Omental fat pad (tissue), 4 donors: ENCODE measurements at places on chromosomes 6 and 20.

GRCh38 chr6:43944908-43945767, 175.1 kb downstream of the VEGFA start:
- DNase-seq = no peak

DNA sequence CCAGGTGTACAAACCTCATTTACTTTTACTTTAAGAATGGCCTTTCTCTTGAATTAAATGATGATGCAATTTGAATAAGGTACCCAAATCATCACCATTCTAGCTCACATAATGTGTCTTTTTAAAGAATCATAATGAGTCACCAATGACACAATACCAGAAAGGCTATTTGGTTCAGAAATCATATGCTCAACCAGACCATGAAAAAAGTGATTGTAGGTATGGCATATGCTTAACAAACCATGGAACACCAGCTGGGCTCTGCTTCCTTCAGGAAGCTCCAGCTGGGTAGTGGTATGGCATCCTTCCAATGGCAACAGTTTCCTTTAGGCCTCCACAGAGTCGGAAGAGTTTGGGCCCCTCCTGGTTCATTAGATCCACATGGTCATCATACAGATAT, 128.2 kb downstream of the FRK start:
- no peak for DNase-seq

DNA sequence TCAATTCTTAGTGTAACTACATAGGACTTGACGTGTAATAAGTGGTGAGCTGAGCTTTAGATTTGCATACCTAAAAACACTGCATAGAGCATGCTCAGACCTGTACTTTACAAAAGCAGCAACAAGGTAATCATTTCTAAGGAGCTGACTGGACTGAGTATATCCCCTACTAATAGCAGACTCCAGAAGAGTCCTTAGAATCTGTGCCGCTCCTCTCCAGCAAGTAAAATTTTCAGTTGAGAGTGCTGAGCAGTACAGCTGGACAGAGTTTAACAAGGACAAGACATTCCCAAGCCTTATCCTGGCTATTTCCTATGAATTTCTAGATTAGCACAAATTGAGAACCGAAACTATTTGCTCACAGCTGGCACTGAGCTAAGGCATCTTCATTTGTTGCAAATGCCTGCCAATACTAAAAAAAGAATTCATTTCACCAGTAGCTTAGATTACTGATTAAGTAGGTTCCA, 26.1 kb upstream of the KLHL31 start:
- DNase-seq = no peak

DNA sequence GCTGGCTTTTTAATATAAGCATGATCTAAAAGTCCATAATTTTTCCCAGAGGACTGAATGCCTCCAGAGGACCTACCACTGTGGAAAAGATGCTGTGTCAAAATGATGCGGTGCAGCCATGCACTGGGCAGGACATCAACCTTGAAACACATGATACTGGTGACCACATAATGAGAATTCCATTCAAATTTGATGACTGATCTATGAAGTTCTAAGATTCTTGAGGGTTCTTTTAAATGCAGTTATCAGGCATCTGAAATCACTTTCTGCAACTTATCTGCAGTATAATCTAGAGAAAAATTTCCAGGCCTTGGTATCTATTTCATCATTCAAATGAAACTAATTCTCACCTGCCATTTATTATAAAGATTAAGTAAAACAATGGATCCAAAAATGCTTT, 15.0 kb upstream of the MARCKS start:
- no peak for DNase-seq

DNA sequence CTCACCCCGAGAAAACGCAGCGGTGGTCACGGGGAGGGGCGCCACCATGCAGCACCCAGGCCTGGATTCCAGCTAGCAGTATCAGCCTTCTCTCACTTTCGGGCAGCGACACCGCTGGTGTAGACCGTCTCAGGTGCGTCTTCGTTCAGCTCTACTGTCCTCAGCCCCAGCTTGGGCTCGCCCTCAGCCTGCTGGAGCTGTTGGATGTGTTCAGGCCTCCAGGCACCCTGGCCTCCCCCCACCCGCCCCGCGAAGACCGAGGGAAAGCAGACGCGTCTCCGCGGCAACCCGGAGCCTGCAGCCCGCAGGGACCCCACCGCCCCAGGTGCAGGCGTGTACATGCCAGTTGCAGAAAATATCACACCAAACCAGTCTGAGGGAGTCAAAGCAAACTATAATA, 60.8 kb upstream of the CARMIL1 start:
- no peak for DNase-seq

- DNase-seq = no peak
These were observed 383.2 kb downstream of the CD83 start for GRCh38 chr6:14500809-14501208.

GRCh38 chr6:130524552-130524951, 158.7 kb downstream of the TMEM200A start:
- DNase-seq = no peak

GRCh38 chr6:10684618-10685017, 9.8 kb downstream of the C6orf52 start:
- no peak for DNase-seq

DNA sequence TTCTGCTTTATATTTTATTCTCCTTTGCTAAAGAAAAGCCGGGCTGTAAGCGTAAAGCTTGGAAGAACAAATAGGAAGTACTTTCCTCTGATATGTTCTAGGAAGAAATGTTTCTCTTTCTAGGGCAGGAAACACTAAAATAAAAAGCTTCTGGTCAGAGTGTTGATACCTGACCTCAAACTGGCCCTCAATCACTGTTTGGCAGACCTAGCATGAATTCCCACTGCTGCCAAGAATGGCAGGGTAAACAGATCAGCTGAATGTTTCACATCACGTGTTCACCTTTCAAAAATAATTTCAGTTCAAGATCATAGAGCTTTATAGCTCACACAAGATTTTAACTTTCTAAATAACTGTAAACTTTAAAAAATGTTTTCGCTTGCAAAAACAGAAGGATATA, 2.9 kb downstream of the MPC1 start:
- DNase-seq = no peak

DNA sequence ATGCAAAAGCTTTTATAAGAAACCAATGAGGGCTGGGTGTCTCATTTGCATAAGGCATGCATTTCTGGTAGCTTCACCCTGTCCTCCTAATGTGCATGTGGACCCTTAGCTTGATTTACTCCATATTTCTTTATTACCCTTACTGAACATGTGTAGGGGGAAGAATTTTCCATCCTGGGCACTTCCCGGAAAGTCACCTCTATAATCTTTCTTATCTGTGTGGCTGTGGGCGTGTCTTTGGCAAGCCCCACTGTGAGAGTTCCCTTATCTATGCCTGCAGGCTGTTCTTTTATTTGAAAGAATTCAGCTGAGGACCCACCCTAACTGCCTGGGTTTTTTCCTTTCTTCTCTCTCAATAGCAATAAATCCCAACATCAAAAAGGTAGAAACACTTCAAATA, 627.8 kb downstream of the DOK5 start:
- DNase-seq = no peak

- no peak for DNase-seq
These were observed 48.9 kb downstream of the RNASET2 start for GRCh38 chr6:166907373-166907841.

DNA sequence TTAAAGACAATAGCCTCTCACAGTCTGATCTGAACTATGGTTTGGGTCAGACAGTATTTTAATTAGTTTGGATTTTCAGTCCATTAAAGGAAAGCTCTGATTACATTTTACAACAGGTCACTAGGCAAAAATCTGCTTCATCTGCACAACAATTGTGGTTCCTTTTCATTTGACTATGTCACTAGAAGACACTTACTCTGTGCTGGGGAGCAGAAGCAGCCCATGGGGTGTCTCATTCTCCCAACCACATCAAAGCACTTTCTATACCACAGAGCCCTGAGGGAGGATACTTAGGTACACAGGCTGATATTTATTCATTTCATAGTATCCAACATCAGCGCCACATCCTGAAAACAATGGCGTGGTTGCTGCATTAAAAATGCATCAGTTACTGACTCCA, 36.6 kb upstream of the HDAC2 start:
- DNase-seq = no peak

GRCh38 chr6:11989386-11989785, 22.7 kb upstream of the HIVEP1 start:
- DNase-seq = no peak

- DNase-seq = no peak
These were observed 12.8 kb upstream of the SERPINB1 start for GRCh38 chr6:2854396-2854982.
